Fibroblast of villous mesenchyme (primary cell): ENCODE measurements at places on chromosomes 3 and 15. TPM values are rescaled to one million over a fixed set of nuclear protein-coding genes. Genes with fewer than 3 reads are reported as not detected.

Gene FAM219B
- 39.0 and 41.5 TPM in 2 replicates for total RNA-seq

Gene MYZAP
- under 0.01 and 0.43 TPM in 2 replicates for total RNA-seq

Gene AMT
- total RNA-seq, result 1.3 and 1.7 TPM in 2 replicates

Gene TLR9
- not detected in 2 replicates for total RNA-seq

Gene PPARG
- total RNA-seq, result 3.5 and 4.7 TPM in 2 replicates

Gene XXYLT1
- 32.8 and 33.5 TPM in 2 replicates for total RNA-seq

GRCh38 chr3:62818347-62818746 is 56.9 kb downstream of the CADPS start:
- no peak for DNase-seq

Gene CCRL2
- total RNA-seq, result 0.64 and 2.2 TPM in 2 replicates

- DNase-seq, result no peak
These were observed 27.0 kb downstream of the GPR156 start for GRCh38 chr3:120258009-120258408.

- DNase-seq, result no peak
These were observed 231.3 kb upstream of the SLCO3A1 start for GRCh38 chr15:91622235-91622634.

Gene RYR3
- total RNA-seq, result under 0.01 TPM in 1 of 2 replicates, not detected in the other

- DNase-seq, result no peak
These were observed 721.4 kb downstream of the VGLL3 start for GRCh38 chr3:86269364-86270155.

DNA sequence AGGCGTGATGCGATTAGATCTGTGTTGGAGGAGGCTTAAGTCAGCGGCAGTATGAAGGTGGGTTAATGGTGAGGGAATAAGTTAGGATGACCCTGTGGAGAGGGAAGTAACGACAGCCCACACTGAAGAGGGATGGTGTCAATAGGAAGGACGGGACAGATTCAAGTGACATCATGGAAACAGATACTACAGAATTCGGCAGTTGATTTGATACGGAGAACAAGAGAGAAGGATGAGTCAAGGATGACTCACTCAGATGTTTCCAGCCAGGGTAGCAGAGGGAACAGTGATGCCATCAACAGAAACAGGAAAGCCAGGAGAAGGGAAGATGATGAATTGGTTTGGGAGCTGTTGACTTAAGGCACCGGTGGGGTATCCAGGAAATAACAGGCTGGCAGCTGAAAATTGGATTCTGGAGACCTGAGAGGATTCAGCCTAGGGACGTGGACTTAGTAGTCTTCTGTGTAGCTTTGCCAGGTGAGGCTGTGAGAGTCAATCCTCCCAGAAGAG is 38.0 kb downstream of the SHC4 start:
- DNase-seq, result peak; percentile 84

Gene KLF15
- 0.32 and 0.43 TPM in 2 replicates for total RNA-seq

- DNase-seq, result no peak
These were observed 3.0 kb upstream of the KLF13 start for GRCh38 chr15:31323627-31324026.

GRCh38 chr15:28943146-28943545 is 57.4 kb downstream of the APBA2 start:
- no peak for DNase-seq

DNA sequence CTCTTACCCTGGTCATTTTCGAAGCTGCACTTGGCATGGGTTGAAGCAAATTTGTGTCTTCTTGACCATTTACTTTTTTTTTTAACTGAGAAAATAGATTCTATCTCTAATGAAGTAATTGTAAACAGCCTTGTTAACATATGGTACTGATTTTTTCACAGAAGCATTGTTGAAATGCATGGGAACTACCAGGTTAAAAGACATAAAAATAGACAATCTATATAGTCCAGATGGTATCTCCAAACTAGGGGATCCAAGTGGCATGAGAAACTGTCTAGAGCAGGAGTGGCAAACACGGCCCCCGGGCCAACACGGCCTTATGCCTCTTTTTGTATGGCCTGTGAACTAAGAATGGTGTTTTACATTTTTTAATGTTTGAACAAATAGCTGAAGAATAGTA is 41.9 kb downstream of the CACNA1D start:
- no peak for DNase-seq

Gene GXYLT2
- total RNA-seq, result 15.8 and 18.1 TPM in 2 replicates

Gene BFSP2
- total RNA-seq, result not detected in 2 replicates

Gene ATP13A5
- total RNA-seq, result not detected in 2 replicates

Gene CACNA2D2
- not detected in 2 replicates for total RNA-seq

DNA sequence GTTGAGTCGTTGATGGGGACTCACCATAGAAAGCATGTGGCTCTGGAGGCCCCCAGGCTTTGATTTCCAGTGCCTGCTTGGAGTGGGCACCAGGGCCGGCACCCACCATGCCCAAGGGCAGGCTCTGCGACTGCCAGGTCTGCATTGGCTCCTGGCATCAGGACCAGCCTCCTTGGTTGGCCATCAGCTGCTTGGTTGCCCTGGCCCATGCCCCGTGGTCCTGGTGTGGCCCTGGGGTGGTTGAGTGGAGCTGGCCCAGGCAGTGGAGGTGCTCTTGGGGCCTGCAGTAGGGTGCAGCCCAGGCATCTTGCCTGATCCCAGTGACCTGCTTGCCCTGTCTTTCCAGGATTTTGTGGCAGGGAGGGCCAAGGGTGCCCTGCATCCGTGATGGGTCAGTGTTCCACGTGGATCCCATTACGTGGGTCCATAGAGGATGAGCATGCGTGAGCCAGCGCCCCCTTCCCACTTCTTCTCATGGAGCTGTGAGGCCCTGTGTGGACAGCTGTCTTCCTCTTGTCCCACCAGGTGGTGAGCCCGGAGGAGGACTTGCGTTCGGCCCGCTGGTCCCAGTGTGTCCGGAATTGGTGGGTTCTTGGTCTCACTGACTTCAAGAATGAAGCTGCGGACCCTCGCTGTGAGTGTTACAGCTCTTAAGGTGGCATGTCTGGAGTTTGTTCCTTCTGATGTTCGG is 187.0 kb downstream of the UBE3A start:
- no peak for DNase-seq

DNA sequence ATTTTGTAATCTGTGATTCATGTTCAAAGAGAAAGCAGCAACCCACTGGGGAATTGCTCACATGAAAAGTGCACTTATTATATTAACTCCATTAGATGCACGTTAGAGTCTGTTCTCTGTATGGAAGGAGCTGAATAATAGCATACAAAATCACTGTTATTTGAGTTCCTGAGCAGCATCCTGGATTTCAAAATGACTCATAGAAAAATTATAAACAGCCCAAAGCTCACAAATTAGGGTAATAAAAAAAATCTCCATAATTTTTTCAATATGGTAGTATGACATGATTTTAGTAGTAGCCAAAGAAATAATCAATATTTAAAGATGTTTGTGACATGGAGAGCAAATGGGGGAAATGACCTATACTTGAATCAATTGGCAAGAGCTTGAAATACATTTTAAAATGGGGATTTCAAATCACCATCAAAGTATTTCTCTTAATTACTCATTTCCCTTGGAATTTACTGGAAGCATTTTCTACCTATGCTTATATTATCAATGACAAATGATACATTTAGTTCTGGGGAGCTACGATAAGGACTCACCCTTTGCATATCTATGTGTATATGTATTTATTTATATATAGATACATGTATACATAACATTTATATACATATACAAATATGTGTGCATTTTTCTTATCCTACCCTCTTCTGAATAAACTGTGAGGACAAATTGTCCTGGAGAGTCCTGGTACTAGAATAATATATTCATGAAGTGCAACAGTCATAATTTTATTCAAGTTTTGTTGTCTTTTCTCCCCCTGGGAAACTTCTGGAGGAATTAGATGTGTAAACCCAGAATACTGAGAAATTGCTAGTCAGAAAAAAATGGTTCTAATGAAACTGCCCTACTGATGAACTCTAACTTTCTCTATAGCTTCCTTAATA is 116.3 kb downstream of the RPL22L1 start:
- DNase-seq, result no peak

- no peak for DNase-seq
These were observed 8.2 kb upstream of the SNTN start for GRCh38 chr3:63644212-63644797.

Gene KIF9
- 1.6 and 2.2 TPM in 2 replicates for total RNA-seq

DNA sequence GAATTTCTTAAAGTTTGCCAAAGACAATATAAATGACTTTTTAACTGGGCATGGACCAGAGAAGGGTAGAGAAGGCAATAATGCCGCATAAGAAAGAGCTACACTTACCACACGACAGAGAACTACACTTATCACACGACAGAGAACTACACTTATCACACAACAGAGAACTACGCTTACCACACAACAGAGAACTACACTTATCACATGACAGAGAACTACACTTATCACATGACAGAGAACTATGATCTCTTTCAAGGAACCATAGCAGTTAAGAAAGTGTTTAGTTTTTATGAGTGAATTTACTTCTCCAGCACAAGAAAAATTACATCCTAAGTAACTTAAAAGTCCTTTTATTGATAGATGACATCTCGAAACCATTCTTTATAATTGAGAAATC is 32.0 kb downstream of the DCUN1D1 start:
- DNase-seq, result no peak

DNA sequence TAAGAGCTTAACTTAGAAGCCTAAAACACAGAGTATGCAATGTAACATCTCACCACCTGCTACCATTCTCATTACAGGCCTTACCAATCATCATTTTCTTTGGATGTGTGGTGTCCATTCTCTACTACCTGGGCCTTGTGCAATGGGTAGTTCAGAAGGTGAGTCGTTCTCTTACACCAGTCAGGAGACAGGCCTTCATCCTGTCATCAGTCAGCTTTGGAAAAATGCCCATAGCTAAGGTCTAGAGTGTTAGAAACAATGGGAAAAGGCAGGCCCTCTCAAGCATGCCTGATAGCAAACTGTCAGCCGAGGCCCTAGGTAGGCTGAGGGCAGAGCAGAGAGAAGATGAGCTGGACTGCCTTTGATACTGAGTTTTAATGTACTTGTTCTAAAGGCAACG is 13.5 kb downstream of the SLC28A2 start:
- no peak for DNase-seq

Gene AHSG
- not detected in 2 replicates for total RNA-seq

DNA sequence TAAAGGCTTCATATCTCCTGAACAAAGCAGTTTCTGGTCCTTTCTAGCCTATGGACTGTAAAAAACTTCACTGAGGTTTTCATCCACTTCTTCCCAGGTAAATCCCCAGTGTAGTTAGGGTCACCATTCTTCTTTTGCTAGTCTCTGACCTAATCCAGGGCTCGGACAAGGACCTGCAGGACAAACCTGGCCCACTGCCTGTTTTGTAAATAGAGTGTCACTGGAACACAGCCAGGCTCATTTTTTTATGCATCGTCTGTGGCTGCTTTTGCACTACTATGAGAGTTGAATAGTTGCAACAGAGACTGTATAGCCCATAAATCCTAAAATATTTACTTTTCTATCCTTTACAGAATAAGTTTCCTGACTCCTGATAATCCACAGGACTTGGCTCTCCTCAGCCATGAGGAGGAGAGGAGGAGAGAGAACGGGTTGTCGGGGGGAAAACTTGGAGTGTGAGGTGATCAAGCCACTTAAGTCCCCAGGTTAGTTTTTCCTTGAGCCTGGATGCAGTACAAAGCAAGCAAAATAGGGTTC is 29.0 kb downstream of the CCR3 start:
- no peak for DNase-seq

Gene TIMP4
- 1.3 TPM in 2 replicates for total RNA-seq

GRCh38 chr3:36911990-36912804 is 32.7 kb downstream of the TRANK1 start:
- DNase-seq, result peak; percentile 94

DNA sequence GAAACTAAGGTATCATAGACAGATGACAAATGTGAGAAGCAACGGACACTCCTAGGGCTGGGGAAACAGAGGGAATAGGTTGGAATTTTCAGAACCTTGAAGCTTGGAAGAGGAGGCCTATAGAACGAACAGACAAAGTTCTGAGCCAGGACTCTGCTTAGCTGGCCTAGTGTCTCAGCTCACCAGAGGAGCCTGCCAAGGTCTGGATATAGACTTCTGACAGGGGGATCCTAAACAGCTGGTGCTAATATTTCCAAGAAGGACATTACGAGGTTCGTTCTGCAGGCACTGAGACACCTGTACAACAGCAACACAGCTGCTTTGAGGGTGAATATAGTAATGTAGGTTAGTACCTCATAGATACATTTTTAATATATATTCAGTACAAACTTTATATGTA is 266.3 kb downstream of the CHL1 start:
- no peak for DNase-seq

Gene LRRIQ4
- total RNA-seq, result 0.32 TPM in 1 of 2 replicates, not detected in the other

- DNase-seq, result no peak
These were observed 48.3 kb upstream of the ITGA11 start for GRCh38 chr15:68480296-68480695.

DNA sequence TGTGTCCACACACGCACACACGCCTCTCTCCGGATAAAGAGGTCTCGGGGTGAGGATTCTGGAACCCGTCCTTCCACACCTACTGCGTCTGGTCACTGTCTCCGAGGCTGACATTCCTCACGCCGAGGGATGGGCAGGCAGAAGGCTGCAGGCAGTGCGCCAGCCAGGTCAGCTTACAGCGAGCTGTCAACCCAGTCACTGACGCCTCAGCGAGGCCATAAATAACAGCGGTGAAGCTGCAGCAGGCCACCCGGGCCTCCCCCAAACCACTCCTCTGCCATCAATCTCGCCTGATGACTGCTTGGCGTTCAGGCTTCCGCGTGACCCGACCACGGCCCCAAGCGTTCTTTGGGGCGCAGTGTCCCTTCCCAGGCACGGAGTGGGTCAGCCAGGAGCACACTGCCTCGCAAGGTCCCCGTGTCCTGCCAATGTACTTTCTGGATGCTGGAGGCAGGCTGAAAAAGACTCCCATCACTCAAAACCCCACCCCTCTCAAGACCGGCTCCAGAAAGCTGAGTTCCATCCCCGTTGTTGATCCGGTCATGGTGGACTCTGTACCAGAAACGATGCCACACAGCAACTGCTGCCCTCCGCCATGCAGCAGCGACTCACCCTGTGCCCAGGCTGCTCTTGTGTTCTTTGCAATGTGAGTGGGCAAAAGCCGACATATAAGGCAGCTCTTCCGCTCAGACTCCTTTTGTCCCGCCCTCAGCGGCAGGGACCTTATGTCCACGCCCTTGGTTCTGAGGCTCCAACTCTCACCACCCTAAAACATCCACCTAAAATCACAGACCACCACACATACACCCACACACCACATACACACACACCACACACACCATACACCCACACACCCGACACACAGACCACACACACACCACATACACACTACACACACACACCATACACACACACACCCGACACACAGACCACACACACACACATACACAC is 27.1 kb downstream of the CPN2 start:
- peak; percentile 90 for DNase-seq

GRCh38 chr3:190252080-190252479 is 70.2 kb downstream of the CLDN1 start:
- peak; percentile 93 for DNase-seq

- no peak for DNase-seq
These were observed 117.3 kb downstream of the RFTN1 start for GRCh38 chr3:16396202-16396601.
